ENCODE measurements at places on chromosomes 7 and 10. TPM values are rescaled to one million over a fixed set of nuclear protein-coding genes. Genes with fewer than 3 reads are reported as not detected.

The C7orf33 gene
- 0.99 TPM for polyA plus RNA-seq

DNA sequence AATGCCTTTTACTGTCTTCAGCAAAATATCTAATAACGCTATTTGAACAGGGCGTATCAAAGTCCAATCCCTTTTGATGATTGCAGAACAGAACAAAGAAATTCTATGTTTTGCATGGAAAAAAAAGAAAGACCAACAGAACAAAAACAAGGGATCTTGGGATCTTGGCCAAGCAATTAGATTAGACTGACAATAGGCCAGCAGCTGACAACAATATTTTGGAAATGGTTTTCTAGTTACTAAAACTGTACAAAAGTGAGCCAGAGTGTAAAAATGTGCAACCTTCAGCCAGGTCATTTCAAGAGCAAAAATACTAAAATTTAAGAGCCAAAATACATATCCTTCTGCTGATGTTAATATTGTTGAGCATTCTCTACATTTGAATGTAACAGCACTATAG, 716.5 kb upstream of the KCND2 start:
- peak; percentile 29 for DNase-seq

The NOBOX gene
- not detected for polyA plus RNA-seq

- DNase-seq: no peak
These were observed 104.9 kb downstream of the RAPGEF5 start for GRCh38 chr7:22252016-22252415.

- no peak for DNase-seq
These were observed 59.7 kb downstream of the TFAM start for GRCh38 chr10:58444876-58445275.

GRCh38 chr7:92685136-92686042, 95.2 kb upstream of the FAM133B start:
- DNase-seq: no peak

DNA sequence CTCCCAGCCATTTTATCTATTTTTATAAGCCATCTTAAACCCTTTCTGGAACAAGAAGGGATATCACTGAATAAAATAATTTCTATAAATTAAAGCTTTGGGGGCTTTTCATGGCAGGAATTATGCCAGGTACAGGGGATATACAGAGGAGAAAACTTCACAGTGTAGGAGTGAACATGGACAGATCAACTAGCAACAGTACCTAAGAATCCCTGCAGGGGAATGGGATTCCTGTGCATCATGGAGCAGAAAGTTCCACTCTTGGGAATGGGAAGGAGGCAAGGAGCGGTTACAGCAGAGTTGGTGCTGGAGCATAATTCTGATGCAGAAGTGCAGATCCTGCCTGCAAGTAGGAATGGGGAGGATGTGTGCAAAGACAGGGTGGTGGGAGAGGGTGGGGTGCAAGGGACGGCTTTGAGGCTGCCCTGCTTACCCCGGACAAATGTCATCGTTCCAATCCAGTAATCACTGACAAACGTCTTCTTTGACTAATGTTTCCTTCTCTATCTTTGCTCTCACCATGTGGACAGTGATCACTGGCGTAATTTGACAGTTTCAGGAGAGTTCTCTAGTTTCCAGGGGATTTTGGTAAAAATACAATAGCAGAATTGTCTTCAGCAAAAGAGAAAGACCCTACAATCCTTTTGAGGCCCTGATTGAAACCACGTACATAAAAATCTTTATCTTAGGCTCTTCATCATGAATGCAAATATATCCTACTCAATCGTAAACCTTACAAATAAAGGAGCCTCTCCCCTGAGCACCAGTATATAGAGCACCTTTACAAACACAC, 196.7 kb downstream of the HECW1 start:
- no peak for DNase-seq

The BHLHA15 gene
- polyA plus RNA-seq: not detected

The AKR1C8 gene
- not detected for polyA plus RNA-seq

The CYP26C1 gene
- polyA plus RNA-seq: 0.07 TPM

- no peak for DNase-seq
These were observed 16.4 kb downstream of the PRKRIP1 start for GRCh38 chr7:102412548-102412947.

The PLXNA4 gene
- polyA plus RNA-seq: 4.4 TPM

DNA sequence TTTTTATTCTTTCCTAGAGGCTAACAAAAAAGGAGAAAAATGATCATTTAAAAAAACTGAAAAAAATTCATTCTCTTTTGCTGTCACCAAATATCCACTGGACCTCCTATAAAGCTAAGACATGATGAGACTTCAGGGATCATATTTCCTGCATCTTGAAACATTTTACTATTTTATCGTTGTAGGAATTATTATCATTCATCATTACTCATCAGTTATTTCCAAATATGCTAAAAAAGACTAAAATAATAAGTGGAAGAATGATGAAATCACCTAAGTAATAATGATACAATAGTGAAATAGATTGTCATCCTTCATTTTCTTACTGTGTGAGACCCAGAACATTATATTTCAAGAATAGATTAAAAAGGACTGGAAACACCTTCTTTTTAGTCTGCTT, 28.3 kb downstream of the TAF3 start:
- no peak for DNase-seq

DNA sequence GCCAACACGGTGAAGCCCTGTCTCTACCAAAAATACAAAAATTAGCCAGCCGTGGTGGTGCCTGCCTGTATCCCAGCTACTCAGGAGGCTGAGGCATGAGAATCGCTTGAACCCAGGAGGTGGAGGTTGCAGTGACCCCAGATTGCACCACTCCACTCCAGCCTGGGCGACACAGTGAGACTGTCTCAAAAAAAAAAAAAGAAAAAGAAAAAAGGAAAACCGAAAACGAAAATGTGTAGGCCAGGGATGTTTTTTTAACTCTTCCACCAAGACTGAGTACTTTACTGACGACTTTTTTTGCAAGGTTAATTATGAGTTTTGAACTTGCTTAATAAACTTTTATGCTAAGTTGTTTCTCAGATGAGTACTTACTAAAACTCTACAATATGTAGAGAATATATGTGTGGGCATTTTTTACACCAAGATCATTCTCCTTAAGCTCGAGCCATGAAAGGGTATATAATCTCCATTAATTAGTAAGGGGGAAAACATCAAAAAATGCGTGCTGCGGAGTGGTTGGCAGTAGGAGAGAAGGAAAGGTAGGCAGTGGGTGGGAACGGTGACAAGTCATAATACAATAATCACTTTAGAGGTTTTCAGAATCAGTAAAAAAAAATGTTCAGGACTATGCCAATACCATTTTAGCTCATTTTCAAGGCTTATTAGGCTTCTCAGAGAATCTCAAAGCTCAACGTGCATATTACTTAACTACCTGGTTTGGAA, 8.6 kb upstream of the ADRB1 start:
- DNase-seq: no peak

DNA sequence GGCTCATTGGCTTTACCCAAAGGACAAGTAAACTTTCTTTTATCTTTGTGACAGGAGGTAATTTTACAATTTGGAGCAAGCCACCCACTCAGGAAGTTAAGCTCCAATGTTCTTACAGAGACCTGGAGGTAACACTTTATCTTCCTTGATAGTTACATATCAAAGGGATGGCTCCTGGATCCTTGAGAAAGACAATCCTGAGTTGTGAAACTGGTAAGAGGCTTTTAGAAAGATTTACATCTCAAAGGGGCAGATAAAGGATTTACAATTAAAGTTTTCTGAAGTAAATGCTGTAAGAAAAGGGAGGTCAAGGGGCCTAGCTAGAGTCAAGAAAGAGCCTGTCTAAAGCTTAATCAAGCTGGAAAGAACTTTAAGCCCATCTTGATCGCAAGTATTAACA, 124.4 kb upstream of the ZNF804B start:
- no peak for DNase-seq

The TRIL gene
- polyA plus RNA-seq: 25.4 TPM

DNA sequence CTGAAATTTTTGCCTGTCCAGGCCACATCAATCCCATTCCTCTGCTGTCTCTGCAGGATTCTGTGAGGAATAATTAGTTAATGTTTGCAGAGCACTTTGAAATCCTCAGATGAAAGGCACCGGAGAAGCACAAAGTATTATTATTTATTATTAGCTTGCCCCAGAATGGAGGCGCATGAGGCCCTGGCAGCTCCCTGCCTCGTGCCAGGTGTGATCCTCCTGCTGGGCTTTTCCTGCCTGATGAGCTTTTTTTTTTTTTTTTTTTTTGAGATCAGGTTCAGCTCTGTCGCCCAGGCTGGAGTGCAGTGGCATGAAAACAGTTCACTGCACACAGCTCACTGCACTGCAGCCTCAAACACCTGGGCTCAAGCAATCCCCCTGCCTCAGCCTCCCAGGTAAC, 65.2 kb downstream of the TCF7L2 start:
- no peak for DNase-seq

DNA sequence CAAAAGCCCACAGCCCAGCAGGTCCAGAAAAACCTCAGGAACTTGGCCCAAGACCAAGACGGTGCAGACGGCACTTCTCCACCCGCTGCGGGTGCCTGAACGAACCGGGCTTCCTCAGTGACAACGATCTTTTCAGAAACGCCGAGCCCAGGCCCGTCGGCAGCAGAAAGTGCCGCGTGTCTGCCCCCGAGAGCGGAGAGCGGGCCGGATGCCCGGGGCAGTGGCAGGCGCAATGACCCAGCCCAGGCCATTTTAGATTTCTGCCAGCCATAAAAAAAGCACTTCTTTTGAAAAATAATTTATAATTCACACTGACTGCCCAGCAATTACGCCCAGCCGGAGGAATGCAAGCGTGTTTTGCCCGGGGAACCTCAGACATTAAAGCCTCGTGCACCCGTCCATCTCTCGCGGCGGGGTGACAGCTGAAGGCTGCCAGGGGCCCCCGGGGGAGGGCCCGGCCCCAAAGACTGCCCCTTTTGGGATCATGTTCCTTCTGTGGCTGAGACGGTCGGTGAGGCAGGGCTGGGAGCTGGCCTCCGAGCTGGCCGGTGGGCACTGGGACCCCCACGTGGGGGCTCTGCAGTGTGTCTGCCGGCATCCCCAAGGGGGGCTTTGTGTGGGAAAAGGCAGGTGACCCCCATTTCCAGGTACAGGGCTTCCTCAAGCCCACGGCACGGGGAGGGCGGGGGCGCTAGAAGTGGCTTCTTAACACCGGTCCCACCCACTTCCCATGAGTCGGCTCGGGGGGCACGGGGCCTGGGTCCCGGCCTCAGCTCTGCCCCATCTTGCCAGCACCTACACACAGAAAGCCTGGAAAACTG, 71.3 kb upstream of the PDGFA start:
- no peak for DNase-seq

DNA sequence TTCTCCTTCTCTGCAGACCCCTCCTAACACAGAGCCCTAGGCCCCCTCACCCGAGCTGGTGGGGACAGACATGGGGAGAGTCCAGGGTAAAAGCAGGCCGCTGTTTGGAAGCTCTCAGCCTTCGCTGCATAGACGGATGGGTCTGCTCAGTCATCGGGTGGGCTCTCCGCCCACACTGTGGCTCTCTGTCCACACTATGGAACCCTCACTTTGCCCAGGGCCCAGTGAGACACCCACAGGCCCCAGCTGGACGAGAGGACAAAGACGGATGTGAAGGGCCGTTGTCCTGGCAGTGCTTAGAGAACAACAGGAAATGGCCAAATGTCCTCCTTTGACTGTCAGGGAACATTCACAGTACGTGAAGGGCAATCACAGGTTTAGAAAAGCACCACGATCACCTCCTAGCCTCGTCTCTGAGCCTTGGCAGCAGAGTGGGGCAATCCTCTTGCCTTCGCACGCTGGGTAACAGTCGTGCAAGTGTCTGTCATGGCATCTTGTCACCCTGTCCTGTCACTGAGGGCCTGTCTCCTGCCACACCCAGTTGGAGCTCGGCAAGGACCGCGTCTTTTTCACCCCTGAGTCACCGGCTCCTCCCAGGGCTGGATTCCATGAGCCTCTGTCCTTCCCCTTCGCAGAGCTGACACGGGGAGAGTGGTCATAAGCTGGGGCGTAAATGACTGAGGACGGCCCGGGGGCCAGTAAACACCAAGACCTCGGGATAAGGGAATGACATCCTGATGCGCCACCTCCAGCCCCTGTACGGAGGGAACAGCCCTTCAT, 80.6 kb downstream of the PRKAG2 start:
- no peak for DNase-seq

Data from muscle of arm (tissue), 14 donors.